ENCODE measurements at places on chromosomes 5 and 9. TPM values are rescaled to one million over a fixed set of nuclear protein-coding genes. Genes with fewer than 3 reads are reported as not detected.

Gene LNPEP
- total RNA-seq = 36.1 TPM

Gene RGS7BP
- total RNA-seq = not detected

Gene CAST
- total RNA-seq = 29.9 TPM

Gene CCL28
- total RNA-seq = 8.9 TPM

Gene IFNE
- total RNA-seq = not detected

Gene DRD1
- not detected for total RNA-seq

Gene SMIM33
- under 0.01 TPM for total RNA-seq

Gene IRX2
- under 0.01 TPM for total RNA-seq

Gene CORO2A
- 3.5 TPM for total RNA-seq

Gene SMIM32
- total RNA-seq = not detected

Gene SPATA31E1
- total RNA-seq = not detected

Gene GFI1B
- 72.4 TPM for total RNA-seq

Gene LYRM7
- 3.0 TPM for total RNA-seq

Gene LHX3
- 0.27 TPM for total RNA-seq

Gene STKLD1
- total RNA-seq = 0.81 TPM

Gene AHRR
- 0.54 TPM for total RNA-seq

Gene NR5A1
- total RNA-seq = 0.54 TPM

Gene LMAN2
- total RNA-seq = 423 TPM

Gene GAS1
- total RNA-seq = 0.27 TPM

Gene ANXA2R
- 9.4 TPM for total RNA-seq

Gene SPINK4
- not detected for total RNA-seq

Gene C5orf58
- total RNA-seq = under 0.01 TPM

Gene TNPO1
- total RNA-seq = 66.8 TPM

Gene C9orf50
- total RNA-seq = not detected

Gene IL33
- not detected for total RNA-seq

Gene HMMR
- total RNA-seq = 0.54 TPM

Gene FPGS
- total RNA-seq = 212 TPM

Gene SH3GL2
- total RNA-seq = not detected

Gene PTPRD
- total RNA-seq = 16.2 TPM

All from hematopoietic multipotent progenitor cell (in vitro differentiated cells).